ENCODE measurements at places on chromosomes 7 and 10. TPM values are rescaled to one million over a fixed set of nuclear protein-coding genes. Genes with fewer than 3 reads are reported as not detected.

The LRRC61 gene
- total RNA-seq, result 10.8 TPM

The WNT2 gene
- total RNA-seq, result not detected

DNA sequence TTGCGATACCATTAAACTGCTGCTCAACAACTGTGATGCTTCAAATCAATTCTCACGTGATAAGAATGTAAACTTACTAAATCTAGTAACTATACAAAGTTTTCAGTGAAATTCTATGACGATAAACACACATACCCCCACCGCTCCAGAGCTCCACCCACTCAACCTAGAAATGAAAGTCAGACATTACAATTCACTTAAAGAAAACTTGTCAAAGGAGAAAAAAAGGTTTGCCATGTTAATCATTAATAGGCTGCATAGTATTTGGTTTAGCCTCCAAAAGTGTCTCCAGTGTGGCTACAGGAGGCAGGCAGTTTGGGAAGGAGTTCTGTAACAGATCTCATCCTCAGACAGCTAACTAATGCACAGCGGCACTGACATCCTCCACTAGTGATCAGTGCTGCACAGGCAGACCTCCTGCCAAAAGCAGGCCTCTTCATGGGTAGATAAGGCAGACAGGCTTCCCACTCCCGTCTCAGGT is 3.1 kb downstream of the HERPUD2 start:
- no peak for DNase-seq

- no peak for DNase-seq
Measured at GRCh38 chr10:50991456-50992355, 82.6 kb upstream of the PRKG1 start.

DNA sequence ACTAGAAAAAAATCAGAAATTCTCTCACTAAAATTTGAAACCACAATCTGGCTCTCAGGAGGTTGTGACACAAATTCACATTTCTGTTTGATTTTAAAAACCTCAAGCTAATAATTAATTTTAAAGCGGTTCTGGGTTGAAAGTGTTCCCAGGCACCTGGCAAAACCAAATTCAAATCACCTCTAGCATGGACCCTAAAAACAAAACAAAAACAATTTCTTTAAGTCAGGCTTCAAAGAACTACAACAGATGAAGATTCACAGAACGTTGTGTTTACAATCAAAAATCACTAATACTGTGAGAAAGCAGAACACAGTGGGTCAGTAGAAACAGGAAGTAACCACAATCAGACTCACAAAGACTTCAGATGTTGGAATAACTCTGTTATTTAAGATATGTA is 7.2 kb upstream of the RELN start:
- DNase-seq, result no peak

Measured in activated naive CD4-positive, alpha-beta T cell treated with anti-CD3 and anti-CD28 coated beads, Interleukin-2, amount 50 U/mL, for 72 hours (primary cell).